ENCODE measurements at places on chromosomes 3 and 15. TPM values are rescaled to one million over a fixed set of nuclear protein-coding genes. Genes with fewer than 3 reads are reported as not detected.

The FANCD2OS gene
- not detected for polyA plus RNA-seq

The LAMB2 gene
- 447 TPM for polyA plus RNA-seq

The HGD gene
- polyA plus RNA-seq = 80.2 TPM

The COL6A5 gene
- 0.97 TPM for polyA plus RNA-seq

The CHST14 gene
- polyA plus RNA-seq = 36.2 TPM

The TARS3 gene
- polyA plus RNA-seq = 16.3 TPM

The SHF gene
- polyA plus RNA-seq = 13.5 TPM

The CADPS gene
- polyA plus RNA-seq = 1.8 TPM

The LIPH gene
- 0.10 TPM for polyA plus RNA-seq

The IQCH gene
- polyA plus RNA-seq = 7.5 TPM

The PROS1 gene
- 42.2 TPM for polyA plus RNA-seq

The WDR53 gene
- 16.4 TPM for polyA plus RNA-seq

The C2CD4A gene
- 0.24 TPM for polyA plus RNA-seq

The DAG1 gene
- 105 TPM for polyA plus RNA-seq

The SELENOK gene
- 61.9 TPM for polyA plus RNA-seq

The ACTC1 gene
- polyA plus RNA-seq = 1.6 TPM

The IMPG2 gene
- polyA plus RNA-seq = 0.30 TPM

The ANKRD34C gene
- 0.09 TPM for polyA plus RNA-seq

The FBXO40 gene
- polyA plus RNA-seq = 0.04 TPM

The ERICH6 gene
- polyA plus RNA-seq = not detected

The SAMD7 gene
- not detected for polyA plus RNA-seq

The TTLL13 gene
- polyA plus RNA-seq = 0.31 TPM

The SMCO1 gene
- 0.08 TPM for polyA plus RNA-seq

The PAK2 gene
- 53.3 TPM for polyA plus RNA-seq

The COLQ gene
- 10.2 TPM for polyA plus RNA-seq

The AHSG gene
- polyA plus RNA-seq = 69.3 TPM

The SGO1 gene
- polyA plus RNA-seq = 8.9 TPM

The GOLGA6B gene
- not detected for polyA plus RNA-seq

The PSMD2 gene
- polyA plus RNA-seq = 159 TPM

The DUOXA2 gene
- not detected for polyA plus RNA-seq

The CLDN1 gene
- 82.6 TPM for polyA plus RNA-seq

The SNTN gene
- polyA plus RNA-seq = not detected

The PP2D1 gene
- polyA plus RNA-seq = 0.41 TPM

The ZPLD1 gene
- 0.57 TPM for polyA plus RNA-seq

The MB21D2 gene
- 17.4 TPM for polyA plus RNA-seq

The NR2E3 gene
- 0.40 TPM for polyA plus RNA-seq

The LINS1 gene
- 17.3 TPM for polyA plus RNA-seq

All from left renal pelvis (tissue), 4 donors.